T-helper 1 cell (primary cell): ENCODE measurements at places on chromosomes 5 and 9.

GRCh38 chr5:2000591-2000990 lies 117.9 kb upstream of the IRX4 start:
- no peak for DNase-seq

DNA sequence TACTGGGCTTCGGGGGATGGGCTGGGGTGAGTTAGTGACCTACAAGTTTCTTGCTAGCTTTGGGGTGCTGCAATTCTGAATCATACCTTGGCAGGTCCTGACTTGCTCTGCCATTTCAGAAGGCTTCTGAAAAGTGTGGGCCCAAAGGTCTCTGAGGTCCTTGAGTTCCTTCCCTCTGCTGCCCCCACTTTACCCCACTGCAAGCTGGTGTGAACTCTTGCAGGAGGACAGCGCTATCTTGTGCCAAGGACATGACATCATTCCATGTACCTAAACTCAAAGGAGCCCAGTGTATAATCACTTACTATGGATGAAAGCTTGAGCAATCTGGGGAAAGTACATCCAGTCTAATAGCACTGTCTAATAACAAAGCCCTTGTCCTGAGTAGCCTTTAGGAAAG lies 157.4 kb downstream of the RMI1 start:
- DNase-seq: no peak

DNA sequence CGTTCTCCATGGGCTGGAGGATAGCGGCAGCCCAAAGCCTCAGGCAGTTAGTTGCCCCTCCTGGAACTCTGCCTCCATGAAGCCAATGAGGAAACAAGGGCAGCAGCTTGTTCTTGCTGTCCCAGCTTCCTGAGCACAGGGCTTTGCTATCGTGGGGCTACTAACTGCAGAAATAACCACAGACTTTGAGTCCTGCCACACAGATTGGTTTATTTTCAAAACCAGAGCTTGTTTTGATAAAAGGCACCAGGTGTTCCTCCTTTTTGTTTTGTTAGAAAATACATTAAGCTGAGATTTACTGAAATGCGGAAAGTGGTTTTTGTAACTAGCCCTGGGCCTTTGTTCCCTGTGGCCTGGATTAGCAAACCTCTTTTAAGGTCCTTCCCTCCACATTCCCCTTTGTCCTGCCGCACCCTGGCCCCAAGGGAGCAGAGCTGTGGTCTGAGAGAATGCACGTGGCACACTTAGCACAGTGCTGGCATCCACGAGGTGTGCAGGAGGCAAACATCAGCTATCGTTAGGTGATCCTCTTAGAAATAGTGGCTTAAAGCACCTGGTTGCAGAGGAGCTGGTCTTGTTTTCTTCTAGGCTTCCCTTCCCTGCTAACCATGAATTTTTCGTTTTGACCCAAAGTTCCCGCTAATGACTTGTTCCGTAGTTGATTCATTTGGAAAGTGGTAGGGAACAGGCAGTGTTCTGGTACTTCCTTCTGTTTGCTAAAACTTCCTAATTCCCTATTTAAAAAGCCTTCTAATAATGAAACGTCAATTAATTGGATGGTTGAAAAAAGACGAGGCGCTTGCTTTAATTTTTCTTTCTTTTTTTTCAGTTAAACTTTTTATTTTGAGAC lies 21.5 kb downstream of the MVB12B start:
- DNase-seq: no peak

- no peak for DNase-seq
These were observed 91.6 kb downstream of the DMAC1 start for GRCh38 chr9:7707934-7708333.

DNA sequence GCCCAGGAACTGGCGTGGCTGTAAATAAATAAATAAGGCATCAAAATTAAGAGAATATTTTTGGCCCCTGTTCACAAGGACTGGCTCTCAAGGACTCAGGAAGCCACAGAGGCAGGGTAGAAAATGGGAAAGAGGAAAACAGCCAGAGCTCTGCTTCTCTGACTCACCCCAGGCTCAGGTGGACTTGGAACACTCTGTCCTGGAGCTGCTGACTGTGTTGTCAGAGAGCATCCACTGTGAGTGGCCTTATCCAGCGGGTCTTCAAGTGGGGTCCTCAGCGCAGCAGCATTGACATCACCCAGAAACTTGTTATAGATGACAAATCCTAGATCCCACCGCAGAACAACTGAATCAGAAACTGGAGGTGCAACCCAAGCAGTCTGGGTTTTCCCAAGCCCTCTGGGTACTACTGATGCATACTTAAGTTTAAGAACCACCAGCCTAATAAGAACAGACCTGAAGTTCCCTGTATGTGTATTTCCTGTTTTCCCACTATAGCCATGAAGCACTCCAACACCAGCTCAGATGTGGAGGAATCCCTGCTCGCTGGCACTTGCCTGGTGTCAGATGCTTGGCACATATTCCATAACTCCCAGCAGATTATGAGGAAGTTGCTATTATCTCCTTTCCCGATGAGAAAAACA lies 20.5 kb downstream of the ADRA1B start:
- DNase-seq: no peak

DNA sequence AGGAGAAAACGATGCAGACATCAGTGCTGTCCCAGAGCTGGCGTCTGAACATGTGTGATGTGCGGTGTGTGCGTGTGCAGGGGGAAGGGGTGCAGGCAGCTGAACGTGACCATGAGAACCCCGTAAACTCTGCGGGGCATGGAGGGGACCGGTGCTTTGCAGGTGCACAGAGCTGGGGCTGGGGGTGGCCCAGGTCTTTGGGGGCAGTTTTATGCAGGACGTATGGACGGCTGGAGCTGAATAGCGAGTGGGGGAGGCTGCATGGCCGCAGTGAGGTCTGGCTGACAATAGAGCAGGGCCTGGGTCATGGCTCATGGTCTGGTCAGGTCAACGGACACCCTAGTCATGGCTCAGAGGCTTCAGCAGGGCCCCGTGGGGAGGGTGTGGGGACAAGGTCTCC lies 3.3 kb upstream of the EXOC3 start:
- DNase-seq: no peak

DNA sequence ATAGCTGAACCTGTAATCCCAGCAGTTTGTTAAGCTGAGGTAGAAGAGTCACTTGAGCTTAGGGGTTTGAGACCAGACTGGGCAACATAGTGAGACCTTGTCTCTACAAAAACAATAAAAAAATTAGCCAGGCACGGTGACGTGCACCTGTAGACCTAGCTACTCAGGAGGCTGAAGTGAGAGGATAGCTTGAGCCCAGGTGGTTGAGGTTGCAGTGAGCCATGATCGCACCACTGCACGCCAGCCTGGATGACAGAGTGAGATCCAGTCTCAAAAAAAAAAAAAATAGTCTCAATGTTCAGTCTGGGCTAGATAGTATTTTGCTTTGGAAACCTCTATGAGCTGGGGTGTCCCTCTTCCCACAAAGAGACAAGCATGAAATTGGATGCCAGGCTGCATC lies 51.9 kb upstream of the IQGAP2 start:
- DNase-seq: no peak

- DNase-seq: peak; percentile 8
These were observed 60.6 kb downstream of the IPO11 start for GRCh38 chr5:62473209-62473608.

GRCh38 chr5:116492776-116493175 lies 81.8 kb downstream of the SEMA6A start:
- no peak for DNase-seq

- DNase-seq: peak; percentile 59
These were observed 914 bp upstream of the CD72 start for GRCh38 chr9:35618854-35619799.

- no peak for DNase-seq
These were observed 575.8 kb downstream of the TLE1 start for GRCh38 chr9:81113453-81114124.

- no peak for DNase-seq
These were observed 2.1 kb downstream of the CFAP77 start for GRCh38 chr9:132412089-132412488.

GRCh38 chr5:100131161-100131560 lies 404.0 kb upstream of the FAM174A start:
- DNase-seq: no peak

GRCh38 chr5:135829681-135830383 lies 4.6 kb upstream of the SLC25A48 start:
- DNase-seq: no peak

GRCh38 chr9:136851941-136852663 lies at the start of gene MAMDC4:
TSS of gene MAMDC4 (plus strand) at chr9:136852346. CDS start at chr9:136852417, 71 bp downstream.
- DNase-seq: no peak

GRCh38 chr5:124514956-124515355 lies 231.5 kb downstream of the ZNF608 start:
- DNase-seq: no peak

DNA sequence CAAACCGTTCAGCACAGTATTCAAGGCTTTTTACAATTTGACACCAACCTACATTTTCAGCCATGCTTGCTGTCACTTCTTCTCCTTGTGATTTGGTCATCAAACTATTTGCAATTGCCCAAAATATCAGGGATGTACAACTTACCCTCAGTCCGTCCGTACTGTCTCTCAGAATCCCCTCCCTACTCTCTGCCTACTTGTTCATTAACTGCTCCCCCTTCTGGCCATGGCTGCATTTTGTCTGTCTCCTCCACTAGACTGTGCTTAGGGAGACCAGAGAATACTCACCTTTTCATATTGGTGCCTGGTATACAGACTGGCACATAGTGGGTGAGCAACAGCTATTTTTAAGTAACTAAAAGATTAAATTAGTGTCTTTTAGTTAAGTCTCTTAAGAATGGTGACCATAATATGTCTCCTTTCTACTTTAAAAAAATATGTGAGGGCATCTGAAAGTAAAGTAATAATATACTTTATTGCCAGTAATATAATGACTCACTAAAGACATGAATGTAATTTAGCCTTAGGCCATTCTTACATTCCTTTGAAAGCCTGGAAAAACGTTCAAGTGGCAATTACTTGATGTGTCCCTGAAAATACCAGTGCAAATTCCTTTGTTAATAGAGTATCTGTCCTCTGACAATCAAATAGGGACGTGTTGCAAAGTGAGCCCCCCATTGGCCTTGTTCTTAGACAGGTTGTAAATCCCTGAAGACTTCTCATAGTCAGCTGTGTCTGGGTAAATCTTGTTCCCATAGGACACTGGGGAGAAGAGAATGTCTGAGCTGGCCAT lies 27.8 kb downstream of the PRLR start:
- DNase-seq: no peak

DNA sequence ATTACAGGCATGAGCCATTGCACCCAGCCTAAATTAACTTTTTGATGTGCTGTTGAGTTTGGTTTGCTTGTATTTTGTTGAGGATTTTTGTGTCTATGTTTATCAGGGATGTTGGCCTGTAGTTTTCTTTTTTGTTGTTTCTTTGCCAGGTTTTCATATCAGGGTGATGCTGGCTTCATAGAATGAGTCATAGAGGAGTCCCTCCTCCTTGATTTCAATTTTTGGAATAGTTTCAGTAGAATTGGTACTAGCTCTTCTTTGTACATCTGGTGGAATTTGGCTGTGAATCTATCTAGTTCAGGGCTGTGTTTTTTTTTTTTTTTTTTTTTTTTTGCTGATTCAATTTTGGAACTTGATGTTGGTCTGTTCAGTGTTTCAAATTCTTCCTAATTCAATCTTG lies 1164.3 kb upstream of the DMAC1 start:
- DNase-seq: no peak

DNA sequence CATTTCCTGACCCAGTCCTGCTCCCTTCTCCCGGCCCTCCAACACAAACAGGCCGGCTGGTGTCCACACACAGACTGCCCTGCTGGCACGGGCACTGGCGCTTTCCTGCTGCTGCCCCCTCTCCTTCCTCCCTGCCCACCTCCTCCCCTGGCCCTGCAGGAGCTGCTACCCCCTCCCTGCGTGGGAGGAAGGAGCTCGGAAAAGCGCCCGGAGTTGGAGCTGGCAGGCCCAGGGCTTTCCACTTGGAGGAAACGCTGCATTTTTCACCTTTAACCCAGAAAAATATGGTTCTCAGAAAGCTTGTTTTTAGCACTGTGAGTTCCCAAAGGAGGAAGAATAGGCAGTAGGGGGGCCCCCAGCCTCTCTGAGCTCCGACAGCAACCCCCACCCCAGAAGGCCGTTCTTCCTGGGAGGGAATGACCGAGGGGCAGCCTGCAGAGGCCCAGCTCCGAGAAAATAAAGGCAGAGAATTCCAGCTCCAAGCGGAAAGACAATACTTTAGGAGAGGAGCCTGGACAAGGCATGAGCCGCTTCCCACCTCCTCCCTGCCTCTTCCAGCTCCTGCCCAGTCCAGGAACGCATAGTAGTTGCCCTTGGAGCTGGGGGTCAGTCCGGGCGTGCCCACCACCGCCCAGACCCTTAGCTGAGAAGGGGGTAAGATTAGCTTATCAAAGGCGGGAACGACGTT lies 88.9 kb downstream of the LIFR start:
- no peak for DNase-seq

- peak; percentile 26 for DNase-seq
These were observed 2.1 kb downstream of the GPR150 start for GRCh38 chr5:95621839-95622629.

DNA sequence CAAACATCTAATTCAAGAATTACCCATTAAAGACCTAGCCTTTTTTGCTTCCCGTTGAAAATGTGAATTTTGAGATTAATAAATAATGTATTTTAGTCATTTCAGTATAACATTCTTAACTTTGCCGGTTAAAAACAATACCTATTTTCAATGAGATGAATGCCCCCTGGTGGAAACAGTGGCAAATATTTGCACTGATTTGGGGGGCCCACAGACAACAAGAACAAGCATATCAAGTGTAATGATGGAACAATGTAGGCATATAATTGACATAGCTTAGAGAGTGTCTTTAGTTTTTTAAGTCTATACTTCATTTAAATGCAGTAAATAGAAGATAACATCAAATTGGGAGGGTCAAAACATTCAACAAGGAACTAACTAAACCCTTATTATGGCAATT lies 111.9 kb downstream of the NTRK2 start:
- DNase-seq: no peak

- DNase-seq: no peak
These were observed 9.0 kb upstream of the CPLX2 start for GRCh38 chr5:175862131-175863012.

DNA sequence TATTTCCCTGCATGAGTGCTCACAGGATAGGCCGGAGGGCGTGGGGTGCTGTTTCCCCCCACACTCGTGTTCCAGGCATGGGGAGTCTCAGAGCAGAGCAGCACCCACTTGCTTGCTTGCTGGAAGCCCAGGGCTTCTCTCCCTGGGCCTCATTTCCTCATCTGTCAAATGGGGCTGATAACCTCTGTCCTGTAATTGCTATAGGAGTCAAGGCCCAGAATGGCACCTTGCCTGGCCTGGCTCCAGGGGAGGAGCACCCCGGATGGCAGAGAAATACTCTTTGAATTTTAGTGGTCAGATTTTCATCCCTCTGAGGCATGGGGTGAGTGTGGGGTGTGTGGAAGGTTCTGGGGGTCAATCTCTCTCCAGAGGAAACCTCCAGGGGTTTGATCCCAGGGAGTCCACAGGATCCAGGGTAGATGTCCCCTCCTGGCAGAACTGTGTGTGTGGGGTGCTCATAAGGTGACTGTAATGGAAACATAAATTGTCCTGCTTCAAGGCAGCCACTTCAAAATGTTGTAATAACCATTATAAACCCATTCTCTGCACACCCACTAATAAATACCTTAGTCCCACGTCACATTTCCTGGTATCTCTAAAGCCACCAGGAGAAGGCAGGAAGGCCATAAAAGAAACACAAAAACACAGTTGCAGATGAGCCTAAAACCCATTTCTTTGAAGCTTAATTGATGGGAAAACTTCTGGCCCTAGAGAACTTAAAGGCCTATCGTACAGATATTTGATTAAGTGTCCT lies 272.2 kb downstream of the FSTL4 start:
- no peak for DNase-seq

- DNase-seq: no peak
These were observed 48.6 kb downstream of the UHRF2 start for GRCh38 chr9:6461619-6462018.
